Inflammatory macrophage (primary cell): ENCODE measurements at places on chromosomes 5 and 9.
A peak's percentile ranks its signal among the peaks of the same experiment; 100 is the strongest.

- no peak for DNase-seq
Measured at GRCh38 chr9:137341227-137341626, 39.2 kb upstream of the NRARP start.

DNA sequence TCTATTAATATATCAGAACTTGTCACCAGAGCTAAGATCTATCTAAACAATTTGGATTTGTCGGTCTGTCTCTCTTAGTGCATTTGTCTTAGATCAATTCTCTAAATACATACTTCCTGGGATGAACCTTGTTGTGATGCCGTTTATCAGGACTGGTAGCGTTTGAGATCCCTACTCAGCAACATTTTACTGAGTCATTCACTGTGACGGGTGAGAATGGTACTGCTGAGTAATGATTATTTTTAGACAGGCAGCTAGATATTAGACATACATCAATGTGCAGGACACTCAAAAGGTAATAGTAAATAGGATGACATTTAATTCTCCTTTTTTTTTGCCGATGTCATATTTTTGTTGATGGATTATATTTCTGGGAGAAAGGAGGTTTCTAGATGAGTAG, 209.0 kb downstream of the CSNK1G3 start:
- DNase-seq, result no peak

GRCh38 chr9:114902786-114903524, 27.4 kb downstream of the TNFSF8 start:
- DNase-seq, result no peak

DNA sequence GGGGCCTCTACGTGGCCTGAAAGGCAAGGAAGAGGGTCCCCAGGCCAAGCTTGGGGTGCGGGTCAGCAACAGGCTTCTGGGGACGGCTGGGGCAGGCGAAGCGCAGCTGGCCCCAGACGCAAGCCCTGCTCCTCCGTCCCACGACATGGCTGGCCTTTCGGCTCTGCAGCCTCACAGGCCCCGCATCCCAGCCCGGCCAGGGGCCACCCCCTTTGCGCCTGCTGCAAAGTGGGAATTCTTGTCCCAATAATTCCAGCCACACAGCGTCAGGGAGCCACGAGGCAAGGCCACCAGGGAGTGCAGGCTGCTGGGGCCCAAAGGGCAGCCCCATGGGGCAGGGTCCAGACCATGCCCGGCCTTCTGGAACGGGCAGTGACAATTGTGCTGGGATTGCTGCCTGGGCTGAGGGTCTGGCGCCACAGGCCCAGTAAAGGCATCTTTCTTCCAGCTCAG, 1.1 kb upstream of the ENTPD2 start:
- no peak for DNase-seq

GRCh38 chr5:176596689-176597416, 13.1 kb downstream of the GPRIN1 start:
- DNase-seq, result peak; percentile 39

DNA sequence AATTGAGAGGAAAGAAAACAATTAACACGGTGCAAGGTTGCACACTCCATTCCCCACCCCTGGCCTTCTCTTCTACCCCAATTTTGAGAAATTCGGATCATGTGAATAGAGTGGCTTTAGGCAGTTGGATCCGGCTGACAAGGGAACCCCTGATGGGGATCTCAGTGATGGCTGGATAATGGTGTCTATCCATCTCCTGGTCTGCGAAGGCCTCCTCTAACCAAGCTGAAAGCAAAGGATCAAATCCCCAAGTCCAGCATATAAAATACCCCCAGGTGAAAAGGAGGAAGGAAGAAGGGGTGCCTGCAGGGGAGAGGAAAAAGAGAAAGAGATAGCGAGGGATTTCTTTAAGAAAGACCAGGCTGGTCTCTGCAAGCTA, 16.0 kb downstream of the NR2F1 start:
- no peak for DNase-seq

GRCh38 chr5:55407059-55407684, 99.4 kb downstream of the MTREX start:
- DNase-seq, result peak; percentile 15

GRCh38 chr9:12954441-12954840, 179.6 kb downstream of the LURAP1L start:
- no peak for DNase-seq

DNA sequence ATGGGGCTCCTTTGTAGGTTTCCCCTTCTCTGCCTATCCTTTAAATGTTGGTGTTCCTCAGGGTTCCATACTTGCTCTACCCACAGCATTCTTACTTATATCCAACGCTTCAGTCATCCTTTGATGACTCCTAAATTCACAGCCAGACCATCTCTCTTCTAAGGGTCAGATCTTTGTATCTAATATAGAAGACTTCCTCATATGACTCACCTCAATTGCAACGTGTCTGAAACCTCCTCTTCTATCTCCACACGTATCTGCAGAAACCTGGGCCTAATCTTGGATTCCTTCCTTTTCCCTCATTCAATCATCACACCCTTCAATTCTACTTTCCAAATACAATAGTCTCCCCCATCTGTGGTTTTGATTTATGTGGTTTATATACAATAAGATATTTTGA, 68.3 kb downstream of the HMGCR start:
- DNase-seq, result no peak

DNA sequence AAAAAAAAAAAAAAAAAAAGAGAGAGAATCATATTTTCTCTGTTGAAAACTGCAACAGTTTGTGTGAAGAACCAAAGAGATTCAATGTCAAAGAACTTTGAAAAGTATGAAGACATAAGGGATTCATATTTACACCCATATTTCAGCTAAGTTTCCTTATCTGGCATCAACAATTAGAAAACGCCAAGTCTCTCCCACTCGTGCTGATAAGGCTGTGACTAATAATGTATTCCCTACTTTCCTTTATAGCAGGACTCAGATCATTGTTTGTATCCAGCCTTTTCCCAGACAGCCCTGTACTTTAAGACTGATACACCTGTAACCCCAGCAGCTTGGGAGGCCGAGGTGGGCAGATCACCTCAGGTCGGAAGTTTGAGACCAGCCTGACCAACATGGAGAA, 54.1 kb upstream of the STK32A start:
- DNase-seq, result no peak

GRCh38 chr5:149664083-149664482, 66.0 kb upstream of the PPARGC1B start:
- no peak for DNase-seq

DNA sequence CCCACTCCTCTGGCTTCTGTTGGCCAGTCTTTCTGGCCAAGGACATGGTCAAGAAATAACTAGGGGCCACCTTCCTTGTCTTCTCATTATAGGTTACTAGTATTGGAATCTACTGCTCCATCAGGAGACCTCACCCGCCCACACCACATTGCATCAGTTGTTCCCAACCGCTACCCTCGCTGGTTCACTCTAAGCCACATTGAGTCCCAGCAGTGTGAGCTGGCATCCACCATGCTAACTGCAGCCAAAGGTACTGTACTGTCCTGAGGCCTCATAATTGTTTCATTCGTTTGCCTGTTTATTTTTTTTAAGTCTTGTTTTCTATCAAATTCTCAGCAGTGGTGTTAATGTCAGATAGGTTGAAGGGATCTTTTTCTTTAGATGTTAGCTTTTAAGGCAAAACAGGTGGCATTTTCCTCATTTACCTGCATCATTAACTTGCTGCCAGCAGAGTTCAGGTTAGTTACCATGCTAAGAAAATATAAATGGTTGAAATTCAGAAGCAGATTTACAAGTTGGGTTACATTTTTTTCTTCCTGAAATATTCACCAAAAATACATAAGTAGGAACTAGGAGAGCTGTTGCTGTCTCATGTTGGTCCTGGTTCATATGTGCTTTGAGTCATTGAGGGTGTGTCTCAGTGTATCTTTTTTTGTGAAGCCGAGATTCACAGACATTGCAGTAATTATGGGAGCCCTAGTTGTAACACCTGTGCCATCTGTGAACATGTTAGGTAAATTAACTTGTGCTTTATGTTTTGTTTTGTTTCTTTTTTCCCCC, 206.9 kb downstream of the ZSWIM6 start:
- DNase-seq, result no peak

- DNase-seq, result peak; percentile 76
Measured at GRCh38 chr5:86979811-86980411, 287.8 kb upstream of the RASA1 start.

DNA sequence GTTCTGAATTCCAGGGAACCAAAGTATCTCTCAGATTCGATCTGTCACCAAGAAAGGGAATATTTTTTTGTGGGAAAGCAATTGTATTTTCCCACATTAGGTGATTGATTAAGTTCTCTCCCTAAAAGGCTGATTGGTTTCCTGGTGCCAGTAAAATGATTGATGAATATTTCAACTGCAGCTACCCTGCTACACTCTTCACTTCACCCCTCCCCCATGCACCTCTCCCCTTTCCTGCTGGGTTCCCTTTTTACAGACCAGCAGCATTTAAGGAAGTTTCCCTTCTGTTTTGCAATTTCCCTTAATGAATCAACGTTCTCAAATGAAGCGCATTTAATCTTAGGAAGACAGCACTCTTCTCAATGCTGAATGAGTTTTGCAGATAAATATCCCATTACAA, 13.1 kb downstream of the NR6A1 start:
- peak; percentile 86 for DNase-seq

- peak; percentile 37 for DNase-seq
Measured at GRCh38 chr5:79521156-79521555, 7.2 kb upstream of the HOMER1 start.

- no peak for DNase-seq
Measured at GRCh38 chr5:179162351-179163235, 102.4 kb downstream of the ZNF354C start.

DNA sequence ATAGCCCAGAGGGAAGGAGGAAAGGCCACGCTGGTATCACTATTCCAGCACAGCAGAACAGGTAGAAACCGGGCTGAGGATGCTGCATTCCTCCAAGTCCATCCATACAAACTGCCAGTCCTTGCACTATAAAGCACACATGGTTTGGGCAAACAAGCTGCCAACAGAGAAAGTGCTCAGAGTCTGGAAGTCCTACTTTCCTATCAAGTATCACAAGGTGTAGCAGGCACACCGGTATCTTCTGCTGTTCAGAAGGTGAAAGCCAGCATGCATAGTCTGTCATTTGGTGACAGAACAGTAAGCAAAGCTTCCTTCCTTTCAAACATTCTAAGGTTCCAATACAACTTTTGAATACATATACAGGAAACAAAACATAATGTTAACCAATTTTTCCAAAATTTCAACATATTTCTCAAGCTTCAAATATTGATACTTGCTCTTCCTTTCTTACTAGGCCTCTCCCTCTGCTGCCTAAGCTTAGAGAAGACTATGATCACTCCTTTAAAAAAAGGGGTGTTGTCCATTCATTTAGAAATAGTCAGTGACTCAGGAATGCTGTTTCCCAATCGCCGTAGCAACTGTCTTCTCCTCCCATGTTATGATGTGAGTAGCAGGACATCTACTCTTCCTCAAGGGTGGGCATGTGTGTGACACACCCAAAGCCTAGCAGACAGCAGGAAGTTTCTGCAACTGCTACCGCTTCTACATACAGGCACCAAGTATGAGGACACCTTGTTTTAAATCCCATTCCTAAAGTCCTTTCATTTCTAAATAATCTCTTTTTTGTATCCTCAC, 14.7 kb downstream of the DIAPH1 start:
- DNase-seq, result peak; percentile 96

DNA sequence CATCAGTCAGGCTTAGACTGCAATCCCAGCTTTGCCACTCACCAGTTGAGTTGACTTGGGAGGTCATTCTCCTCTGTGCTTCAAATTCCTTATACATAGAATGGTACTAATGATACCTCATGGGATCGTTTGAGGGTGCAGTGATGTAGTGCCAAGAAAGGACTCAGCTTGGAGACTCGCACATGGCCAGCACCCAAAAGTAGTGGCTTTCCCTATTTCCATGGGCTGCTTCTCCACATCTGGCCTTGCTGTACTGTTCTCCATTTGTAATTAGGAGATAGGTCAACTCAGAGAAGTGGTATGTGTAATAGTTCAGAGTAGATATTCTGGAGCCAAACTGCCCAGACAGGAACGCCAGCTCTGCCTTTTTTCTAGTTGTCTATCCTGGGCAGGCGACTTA, 5.5 kb downstream of the CCL19 start:
- DNase-seq, result no peak

DNA sequence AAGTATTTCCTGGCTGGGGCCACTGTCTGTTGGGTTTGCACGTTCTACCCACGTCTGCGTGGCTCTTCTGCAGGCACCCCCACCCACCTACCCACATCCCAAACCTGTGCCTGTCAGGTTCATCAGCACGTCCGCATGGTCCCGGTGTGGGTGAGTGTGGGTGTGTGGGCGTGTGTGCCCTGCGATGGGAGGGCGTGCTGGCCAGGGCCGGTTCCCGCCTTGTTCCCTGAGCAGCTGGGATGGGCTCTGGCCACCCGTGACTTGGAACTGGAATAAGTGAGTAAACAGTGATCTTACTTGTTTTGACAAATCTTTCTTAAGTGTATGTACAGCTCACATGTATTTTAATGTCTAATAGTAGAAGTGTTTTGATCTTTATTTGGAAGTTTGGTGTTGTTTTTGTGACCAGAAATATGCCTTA, 20.4 kb downstream of the ERGIC1 start:
- no peak for DNase-seq

- no peak for DNase-seq
Measured at GRCh38 chr9:72039532-72039931, 20.9 kb downstream of the C9orf57 start.

GRCh38 chr5:127370631-127371030, 80.0 kb downstream of the MEGF10 start:
- DNase-seq, result no peak

GRCh38 chr9:27150746-27151406, 41.9 kb downstream of the TEK start:
- DNase-seq, result no peak

GRCh38 chr9:136855461-136856078, 3.4 kb downstream of the MAMDC4 start:
- no peak for DNase-seq

DNA sequence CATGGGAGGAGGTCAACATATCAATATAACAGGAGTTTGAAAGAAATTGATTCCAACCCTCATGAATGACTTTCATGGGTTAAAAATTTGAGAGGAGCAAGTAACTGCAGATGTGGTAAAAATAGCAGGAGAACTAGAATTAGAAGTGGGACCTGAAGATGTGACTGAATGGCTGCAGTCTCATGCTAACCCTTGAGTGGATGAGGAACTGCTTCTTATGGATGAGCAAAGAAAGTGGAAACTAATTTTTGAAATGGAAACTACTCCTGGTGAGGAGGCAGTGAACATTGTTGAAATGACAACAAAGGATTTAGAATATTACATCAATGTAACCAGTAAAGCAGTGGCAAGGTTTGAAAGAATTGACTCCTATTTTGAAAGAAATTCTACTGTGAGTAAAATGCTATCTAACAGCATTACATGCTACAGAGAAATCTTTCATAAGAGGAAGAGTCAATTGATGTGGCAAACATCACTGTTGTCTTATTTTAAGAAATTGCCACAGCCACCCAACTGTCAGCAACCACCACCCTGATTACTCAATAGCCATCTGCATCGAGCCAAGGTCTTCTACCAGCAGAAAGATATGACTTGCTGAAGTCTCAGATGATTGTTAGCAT, 1683.2 kb downstream of the MAT2B start:
- peak; percentile 97 for DNase-seq

GRCh38 chr5:3124410-3124809, 372.9 kb upstream of the IRX2 start:
- no peak for DNase-seq
